ENCODE measurements at places on chromosomes 5 and 9. TPM values are rescaled to one million over a fixed set of nuclear protein-coding genes. Genes with fewer than 3 reads are reported as not detected.

FOXD4 gene
- 0.76 TPM for total RNA-seq

C5orf58 gene
- total RNA-seq: not detected

GPSM1 gene
- total RNA-seq: 140 TPM

- DNase-seq: no peak
These were observed 98.6 kb downstream of the YTHDC2 start for GRCh38 chr5:113612060-113612496.

- no peak for DNase-seq
These were observed 76.8 kb downstream of the ZDHHC21 start for GRCh38 chr9:14616188-14616982.

DNA sequence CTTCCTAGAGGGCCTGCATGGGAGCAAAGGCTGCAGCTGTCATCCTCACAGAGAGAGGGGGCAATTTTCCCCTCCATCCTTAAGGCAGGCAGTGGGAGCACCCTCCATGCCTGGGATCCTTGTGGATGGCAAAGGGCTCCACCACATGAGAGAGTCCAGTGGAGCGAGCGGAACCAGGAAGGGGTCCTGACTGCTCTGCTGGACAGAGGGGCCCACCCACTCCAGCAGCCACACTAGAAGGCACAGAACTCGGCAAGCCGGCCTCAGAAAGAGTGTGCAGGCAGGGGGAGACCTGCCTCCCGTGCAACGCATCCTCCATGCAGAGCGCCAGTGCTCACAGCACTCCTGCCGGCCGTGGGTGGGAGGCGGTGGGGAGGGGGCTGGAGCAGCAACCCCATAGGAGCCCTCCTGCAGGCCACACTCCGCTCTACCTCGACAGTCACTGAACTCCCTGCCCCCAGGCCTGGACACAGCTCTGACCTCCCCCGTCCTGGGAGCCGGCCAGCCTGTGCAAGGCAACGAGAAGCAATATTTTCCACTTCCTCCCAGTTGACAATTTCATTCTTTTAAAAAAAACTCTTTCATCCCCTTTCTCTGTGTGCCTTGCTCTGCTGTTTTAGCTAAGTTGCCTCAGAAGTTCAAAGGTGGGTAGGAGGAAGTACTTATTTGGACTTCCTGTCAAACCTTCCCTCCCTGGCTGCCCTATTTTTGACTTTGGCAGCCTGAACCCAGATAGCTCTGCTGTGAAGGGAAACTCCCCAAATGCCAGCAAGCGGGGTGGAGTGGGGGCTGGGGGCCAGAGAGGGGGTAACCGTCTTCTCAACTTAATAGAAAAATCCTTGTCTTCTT, 5.3 kb upstream of the LCP2 start:
- DNase-seq: no peak
